ENCODE measurements at places on chromosomes 16 and 17.

DNA sequence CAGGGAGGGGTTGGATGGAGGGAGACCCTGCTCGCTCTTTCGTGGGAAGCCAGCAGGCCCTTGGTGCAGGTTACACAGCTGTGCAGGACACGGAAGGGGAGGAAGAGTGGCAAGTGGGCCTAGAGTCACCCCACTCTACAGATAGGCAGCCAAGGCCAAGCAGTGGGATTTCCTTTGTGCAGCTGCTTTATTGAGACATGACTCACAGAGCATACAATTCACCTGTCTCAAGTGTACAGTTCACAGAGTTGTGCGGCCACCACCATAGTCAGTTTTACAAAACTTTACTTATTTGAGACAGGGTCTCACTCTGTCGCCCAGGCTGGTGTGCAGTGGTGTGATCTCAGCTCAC, 91.2 kb upstream of the CIBAR2 start:
- DNase-seq, result no peak

- peak; percentile 57 for DNase-seq
These were observed 3.7 kb upstream of the C16orf78 start for GRCh38 chr16:49369651-49370611.

- DNase-seq, result no peak
These were observed 181.9 kb upstream of the CACNG5 start for GRCh38 chr17:66652840-66653507.

DNA sequence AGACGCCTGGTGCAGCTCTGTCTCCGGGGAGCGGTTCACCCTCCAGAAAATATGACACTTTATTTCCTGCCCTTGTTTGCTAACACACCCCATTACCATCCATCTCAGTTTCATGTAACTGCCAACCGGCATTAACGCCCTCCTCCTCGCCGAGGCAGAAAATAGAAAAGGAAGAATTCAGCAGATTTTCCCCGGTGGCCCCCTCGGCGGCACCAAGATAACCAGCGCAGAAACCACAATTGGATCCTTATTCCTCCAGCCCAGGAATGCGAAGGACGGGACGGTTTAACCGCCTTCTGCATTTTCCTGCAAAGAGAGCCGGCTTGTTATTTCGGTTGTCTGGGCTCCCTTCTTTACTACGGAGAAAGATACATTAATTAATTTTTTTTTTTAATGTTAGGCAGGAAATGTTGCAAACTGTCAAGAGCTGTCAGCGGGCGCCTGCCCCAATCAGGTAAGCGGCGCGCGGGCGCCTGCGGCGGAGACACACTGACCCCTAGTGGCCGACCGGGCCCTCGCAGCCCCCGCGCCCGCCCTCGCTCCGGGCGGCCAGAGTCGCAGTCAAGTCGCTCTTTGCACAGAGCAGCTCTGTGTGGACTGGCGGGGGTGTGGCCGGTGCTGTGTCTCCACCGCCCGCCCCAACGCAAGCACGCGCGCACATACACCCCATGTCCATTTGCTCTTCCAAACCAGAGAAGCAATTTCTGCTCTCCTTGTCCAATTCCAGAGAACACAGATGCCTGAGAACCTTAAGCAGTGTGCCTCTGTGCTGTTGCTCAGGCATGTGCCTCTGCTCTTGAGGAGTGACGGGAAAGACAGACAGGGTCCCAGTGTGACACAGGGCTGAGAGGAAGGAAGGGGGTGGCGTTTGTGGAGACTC, 53.6 kb downstream of the C17orf67 start:
- peak; percentile 78 for DNase-seq

DNA sequence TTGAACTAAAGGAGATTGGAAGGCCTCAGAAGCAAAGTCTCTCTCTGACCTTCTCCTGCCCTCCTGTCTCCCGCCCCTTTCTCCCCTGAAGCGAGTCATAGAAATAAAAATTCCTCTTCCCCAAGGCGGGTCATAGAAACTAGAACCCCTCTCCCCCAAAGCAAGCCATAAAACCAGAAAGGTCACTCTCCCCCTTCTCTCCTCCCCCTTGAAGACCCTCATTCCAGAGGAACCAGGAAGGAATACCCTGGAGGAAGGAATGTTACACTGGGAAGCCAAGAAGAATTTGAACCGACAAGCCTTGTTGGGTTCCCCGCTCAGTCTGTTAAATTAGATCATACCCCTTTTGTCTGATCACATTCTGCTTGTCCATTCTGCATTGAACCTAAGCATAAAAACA, 2.7 kb upstream of the GJC1 start:
- DNase-seq, result peak; percentile 85

GRCh38 chr16:20931066-20931600, 30.6 kb downstream of the LYRM1 start:
- DNase-seq, result no peak

GRCh38 chr17:64491034-64491860, 5.6 kb downstream of the POLG2 start:
- DNase-seq, result peak; percentile 42

DNA sequence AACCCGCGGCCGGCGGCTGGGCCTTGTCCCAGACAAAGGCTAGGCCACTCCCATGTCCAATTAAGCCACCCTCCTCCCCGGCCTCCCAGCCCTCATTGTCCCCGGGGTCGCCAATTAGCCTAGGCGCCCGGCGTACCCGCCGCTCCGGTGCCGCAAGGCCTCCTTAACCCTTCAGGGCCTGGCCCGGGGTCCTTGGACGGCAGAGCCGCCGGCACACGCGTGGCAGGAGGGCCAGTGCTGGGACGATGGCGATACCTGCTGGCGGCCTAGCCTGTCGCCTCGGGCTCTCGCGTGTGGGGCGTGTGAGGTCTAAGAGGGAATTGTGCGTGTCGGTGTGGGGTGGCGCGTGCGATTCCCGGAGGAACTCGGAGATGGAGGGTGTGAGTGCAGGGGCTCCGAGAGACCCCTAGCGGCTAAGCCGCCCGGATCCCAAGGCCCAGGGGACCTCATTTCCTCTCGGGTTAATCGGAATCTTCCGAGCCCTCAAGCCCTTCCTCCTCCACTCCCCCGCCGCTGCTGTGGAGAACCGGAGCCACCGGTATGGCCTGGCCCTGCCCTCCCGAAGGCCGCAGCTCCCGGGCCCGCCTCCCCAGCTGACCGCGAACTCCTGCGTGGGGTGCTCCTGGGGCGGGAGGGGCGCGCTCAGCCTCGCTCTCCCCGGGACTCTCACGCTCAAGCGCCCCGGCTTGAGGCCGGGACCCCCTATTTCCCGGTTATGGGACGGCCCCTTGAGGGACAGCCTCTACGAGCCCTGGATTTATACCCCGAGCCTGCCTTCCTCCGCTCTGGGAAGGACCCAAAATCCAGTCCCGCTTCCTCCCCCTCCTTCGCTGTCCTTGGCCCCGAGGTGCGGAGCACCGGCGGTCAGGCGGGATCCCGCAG, 11.9 kb downstream of the TBX2 start:
- DNase-seq, result peak; percentile 80

DNA sequence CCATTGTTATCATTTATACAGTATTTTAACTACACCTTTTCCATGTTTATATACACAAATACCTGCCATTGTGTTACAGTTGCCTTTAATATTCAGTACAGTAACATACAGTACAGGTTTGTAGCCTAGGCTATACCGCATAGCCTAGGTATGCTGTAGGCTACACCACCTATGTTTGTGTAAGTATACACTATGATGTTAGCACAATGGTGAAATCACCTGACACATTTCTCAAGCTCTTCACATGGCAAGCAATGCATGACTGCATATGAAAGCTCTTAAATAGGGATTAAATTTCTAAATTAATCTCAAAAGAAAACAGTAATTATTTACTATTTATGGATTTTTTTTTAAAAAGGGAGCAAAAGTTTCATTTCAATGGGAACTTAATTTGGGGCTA, 12.0 kb downstream of the LRRC37B start:
- DNase-seq, result no peak

- DNase-seq, result no peak
These were observed 14.7 kb downstream of the TXNDC11 start for GRCh38 chr16:11727796-11728543.

DNA sequence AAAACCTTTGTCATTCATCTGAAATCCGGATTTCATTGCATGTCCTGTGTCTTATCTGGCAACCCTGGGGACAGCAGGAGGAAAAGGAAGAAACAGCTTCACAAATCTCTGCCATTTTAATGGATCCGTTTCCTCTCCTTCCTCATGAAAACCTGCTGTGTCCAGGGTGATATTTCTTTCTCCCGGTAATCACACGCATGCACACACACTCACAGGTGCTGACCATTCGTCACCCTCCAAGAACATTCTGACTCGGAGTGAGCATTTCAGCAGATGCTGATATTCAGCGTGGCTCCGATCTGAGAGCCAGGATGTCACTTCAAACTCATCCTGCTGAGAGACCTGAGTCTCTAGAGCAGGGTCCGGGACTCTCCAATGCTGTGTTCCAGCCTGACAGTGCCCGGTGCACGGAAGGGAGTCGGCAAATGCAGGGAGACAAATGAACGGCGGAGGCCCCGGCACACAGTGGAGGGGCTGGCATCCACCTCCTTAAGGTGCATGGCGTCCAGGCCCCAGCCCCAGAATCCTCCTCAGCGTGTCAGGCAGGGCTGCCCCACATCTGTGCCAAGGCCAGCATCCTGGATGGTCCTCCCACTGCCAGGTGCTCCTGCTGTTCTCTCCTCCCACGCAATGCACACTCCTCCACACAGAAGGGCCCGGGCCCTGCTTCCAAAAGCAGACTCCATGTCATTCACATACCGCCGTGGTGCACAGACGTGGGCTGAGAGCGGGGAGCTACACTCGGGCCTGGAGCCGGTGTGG, 70.7 kb downstream of the RBFOX3 start:
- no peak for DNase-seq

DNA sequence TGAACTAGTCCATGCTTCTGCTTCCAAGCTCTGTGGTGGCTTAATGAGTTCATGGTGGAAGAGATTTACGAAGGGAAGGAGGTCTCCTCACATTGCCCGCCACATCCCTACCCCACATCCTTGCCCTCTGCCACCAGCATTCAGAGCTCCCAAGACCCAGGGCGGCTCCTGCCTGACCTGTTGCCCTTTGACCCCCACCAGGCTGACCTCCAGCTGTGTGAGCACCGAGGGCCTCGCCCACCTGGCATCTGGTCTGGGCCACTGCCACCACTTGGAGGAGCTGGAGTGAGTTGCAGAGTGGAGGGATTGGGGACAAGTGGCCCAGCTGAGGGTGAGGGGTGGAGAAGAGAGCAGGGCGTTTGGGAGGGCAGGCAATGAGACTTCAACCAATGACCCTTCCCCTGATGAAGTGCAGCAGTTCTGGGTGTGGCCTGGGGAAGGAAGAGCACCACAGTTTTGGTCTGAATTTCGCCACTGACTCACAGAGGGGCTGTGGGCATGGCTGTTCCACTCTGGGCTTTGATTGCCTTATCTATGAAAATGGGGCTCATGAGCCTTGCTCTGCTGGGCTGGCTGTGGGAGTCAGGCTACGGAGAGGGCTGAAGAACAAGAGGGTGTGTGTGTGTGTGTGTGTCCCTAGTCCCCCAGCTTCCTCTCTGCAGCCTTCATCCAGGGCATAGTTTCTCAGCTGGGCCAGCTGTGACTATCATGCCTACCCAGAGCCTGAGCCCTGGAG, 22.6 kb upstream of the CPNE2 start:
- no peak for DNase-seq
